ENCODE measurements at places on chromosomes 12 and 14.

DNA sequence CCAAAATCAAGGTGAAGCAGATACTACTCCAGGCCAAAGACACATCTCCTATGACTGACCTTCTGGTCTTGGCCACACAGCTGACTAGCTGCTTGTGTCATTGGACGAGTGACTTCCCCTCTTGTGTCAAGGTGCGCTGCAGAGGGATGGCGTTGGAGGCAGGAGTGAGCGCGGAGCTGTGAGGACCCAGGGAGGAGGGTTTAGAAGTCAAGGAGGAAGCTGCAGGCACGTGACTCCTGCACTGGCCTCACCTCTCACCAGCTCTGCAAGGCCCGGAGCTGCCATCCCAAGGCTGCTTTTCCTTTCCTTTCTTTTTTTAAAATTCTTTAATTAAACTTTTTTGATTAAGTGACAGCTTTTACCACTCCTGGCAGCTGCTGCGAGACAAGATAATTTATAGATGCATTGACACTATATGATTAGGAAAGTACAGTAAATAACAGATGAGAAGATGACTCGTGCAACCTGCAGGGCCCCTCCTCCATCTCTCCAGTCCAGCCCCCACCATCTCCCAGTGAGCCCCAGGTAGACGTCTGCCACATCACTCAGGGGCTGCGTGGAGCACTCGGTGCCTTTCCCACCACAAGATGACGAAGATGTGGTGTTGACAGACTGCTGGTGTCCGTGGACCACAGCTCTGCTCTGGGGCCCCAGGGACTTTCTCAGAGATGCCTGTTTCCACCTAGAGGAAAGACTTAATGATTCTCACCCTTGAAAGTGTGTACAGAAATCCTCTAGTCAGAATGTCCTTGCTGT, 350.6 kb downstream of the CACNA1C start:
- DNase-seq = no peak

DNA sequence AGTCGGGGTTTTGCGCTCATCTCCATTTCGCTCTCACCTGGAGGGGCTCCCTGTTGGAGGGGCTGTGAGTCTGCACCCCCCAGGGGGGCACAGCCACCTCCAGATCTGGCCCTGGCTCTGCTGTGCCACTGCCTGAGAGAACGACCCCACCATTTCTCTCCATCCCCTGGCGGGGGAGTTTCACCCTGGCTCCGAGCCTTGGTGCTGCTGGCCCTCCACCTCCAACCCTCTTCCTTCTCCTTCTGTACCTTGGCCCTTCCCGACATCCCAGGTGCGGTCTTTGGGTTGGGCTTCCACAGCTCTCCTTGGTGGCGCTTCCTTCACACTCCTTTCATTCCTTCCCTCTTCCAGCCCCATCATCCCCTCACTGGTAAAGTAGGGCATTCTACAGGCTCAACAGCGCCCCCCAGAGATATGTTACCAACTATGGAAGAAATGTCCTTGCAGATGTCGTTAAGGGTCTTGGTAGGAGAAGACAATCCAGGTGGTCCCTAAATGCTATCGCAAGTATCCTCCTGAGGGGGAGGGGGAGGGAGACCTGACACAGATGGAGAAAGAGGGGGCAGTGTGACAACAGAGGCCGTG, 16.3 kb downstream of the SERPINA1 start:
- DNase-seq = no peak

DNA sequence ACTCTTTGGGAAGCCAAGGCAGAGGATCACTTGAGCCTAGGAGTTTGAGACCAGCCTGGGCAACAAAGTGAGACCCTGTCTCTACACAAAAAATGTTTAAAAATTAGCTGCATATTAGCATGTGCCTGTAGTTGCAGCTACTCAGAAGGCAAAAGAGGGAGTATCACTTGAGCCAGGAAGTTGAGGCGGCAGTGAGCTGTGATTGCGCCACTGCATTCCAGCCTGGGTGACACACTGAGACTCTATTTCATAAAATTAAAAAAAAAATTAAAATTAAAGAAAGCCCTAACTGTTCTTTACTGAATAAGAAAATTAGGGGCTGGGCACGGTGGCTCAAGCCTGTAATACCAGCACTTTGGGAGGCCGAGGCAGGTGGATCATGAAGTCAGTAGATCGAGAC, 27.0 kb downstream of the SENP1 start:
- DNase-seq = no peak

DNA sequence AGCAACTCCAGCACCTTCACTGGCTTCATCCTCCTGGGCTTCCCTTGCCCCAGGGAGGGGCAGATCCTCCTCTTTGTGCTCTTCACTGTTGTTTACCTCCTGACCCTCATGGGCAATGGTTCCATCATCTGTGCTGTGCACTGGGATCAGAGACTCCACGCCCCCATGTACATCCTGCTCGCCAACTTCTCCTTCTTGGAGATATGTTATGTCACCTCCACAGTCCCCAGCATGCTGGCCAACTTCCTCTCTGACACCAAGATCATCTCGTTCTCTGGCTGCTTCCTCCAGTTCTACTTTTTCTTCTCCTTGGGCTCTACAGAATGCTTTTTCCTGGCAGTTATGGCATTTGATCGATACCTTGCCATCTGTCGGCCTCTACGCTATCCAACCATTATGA, 6.8 kb downstream of the OR11G2 start:
- DNase-seq = no peak

GRCh38 chr12:21801522-21802288, 27.2 kb upstream of the KCNJ8 start:
- DNase-seq = no peak

- DNase-seq = no peak
Observed at GRCh38 chr14:32980178-32980901, 41.7 kb downstream of the NPAS3 start.

DNA sequence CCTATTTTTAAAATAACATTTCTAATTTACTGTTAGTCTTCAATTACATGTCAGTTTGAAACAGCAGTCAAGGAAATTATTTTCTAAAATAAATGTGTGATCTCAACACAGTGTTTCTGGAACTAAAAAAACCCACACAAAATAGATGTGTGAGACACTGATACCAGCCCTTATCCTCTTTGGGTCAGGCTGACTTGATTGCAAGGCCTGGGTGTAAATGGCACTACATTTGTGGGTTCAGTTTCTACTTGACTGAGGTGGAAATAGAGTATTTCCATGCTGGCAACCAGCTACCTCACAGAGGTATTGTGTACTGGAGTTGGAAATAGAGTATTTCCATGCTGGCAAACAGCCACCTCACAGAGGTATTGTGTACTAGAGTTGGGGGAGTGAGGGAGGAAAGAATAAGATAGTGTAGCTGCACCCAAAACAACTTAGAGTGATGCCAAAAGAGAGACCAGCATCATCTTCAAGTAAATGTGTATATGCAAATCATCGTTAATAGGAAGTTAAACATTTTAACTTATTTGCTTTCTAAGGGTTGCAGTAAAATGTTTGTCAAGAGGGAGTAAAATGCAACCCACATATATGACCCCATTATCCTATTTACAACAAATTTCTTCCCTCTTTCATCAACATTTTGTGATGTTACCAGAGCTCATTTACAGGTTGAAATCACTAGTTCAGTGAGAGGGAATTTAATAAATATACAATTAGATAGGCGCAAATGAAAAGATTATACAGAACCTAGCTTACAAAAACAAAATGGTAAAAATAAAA, 10.7 kb upstream of the LYZ start:
- DNase-seq = no peak

- DNase-seq = no peak
Observed at GRCh38 chr14:85241022-85241855, 288.7 kb upstream of the FLRT2 start.

- DNase-seq = no peak
Observed at GRCh38 chr12:52812073-52812400, 1.9 kb downstream of the KRT4 start.

GRCh38 chr14:55071870-55072640, 20.6 kb downstream of the MAPK1IP1L start:
- no peak for DNase-seq

- DNase-seq = no peak
Observed at GRCh38 chr12:78697817-78698415, 166.7 kb upstream of the SYT1 start.

DNA sequence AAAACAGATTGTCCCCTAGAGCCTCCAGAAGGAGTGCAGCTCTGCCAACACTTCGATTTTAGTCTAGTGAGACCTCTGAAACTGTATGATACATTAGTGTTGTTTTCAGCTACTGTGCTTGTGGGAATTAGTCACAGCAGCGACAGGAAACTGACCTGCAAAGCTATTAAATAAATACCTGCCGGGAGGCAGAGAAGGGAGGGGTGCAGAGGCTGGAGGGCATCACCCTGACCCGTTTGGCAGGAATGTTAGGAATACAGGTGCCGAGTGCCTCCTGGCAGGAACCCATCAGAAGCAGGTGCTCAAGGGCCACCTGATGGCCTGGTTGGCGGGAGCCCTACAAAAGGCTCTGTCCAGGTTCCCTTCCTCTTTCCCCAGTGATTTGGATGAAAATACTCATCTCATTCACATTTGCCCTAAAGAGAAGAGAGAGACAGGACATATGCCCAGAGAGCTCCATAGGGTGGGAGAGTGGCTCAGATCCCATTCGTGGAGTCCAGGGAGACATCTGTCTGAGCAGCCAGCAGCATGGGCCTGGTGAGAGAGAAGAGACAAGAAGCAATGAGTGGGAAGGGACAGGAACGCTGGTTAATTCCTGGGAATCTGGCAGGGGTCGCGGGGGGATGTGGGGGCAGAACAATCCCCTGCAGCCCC, 44.6 kb downstream of the C14orf132 start:
- no peak for DNase-seq

- DNase-seq = no peak
Observed at GRCh38 chr14:44428231-44428945, 78.7 kb downstream of the FSCB start.

DNA sequence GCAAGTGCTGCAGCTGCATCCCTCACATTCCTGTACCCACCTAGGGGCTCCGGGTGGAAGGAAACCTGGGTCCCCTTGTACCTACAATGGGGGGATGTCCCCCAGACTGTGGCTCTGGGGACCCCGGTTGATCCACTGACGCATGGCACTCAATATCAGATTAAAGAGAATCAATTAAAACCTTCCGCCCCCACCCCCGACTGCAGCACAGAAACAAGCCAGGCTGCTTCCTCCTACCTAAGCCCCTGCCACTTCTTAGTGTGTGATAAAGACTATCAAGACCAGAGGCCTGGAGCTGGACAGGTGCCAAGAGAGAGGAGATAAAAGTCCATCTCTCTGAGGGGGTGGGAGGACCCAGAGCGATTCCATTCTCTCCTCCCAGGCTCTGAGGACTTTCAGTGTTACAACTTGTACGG, 28.2 kb upstream of the RPLP0 start:
- no peak for DNase-seq

DNA sequence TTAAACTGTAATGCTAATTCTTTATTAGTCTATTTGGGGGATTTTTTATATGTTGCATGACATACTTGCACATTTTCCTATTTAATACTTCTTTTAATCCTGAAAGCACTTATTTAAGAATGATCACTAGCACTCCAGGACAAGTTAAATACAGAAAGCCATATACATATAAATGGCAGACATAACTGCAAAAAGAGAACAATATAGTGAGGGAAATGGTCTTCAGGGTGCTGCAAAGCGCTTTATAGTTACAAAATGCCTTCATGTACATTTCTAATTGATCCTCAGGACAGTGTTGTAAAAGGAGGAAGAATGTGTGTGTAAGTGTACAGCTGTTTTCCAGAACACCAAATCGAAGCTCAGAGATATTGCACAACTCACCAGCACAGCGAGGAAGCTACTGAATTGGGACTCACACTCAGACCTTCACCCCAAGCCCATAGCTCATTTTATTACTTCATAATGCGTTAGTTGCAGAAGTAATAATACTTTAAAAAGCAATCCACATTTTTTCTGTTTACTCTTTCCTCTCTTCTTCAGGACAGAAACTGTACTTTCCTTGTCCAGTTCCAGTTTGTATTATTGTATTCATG, 428.2 kb downstream of the RAD51B start:
- DNase-seq = no peak

DNA sequence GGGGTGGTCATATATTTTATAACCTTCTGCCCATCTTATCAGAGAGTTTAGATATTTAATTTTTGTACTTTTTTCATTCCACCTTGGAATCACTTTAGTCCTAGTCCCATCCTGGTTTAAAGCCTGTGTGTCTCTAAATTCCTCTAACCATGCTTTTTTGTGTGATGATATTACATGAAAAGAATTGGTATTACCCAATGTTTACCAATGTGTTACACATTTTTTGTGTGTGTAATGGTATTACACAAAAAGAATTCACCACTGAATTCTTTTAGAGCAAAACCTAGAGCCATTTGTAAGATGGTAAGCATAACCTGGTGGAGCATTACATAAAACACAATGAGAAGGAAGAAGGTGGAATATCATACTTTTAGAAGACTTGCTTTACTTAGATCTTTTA, 77.5 kb downstream of the FAR2 start:
- no peak for DNase-seq

DNA sequence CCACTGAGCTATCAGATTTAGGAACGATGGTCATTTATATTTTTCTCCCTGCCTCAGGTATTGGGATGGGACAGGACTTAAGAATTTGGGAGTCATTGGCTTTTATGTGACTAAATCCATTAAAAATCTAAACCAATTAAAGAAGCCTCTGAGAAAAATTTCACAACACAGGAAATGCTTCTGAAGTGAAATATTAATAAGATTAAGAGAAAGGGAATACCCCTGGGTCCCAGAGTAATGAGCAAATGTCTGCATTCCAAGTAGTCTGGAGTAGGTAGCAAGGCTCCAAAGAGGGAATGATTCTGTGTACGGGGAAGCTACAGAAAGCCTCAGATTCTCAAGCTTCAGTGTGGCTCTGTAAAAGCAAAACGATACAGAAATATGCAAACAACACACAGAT, 707 bp upstream of the MED6 start:
- DNase-seq = no peak

- DNase-seq = no peak
Observed at GRCh38 chr14:53622447-53622846, 334.2 kb downstream of the BMP4 start.

DNA sequence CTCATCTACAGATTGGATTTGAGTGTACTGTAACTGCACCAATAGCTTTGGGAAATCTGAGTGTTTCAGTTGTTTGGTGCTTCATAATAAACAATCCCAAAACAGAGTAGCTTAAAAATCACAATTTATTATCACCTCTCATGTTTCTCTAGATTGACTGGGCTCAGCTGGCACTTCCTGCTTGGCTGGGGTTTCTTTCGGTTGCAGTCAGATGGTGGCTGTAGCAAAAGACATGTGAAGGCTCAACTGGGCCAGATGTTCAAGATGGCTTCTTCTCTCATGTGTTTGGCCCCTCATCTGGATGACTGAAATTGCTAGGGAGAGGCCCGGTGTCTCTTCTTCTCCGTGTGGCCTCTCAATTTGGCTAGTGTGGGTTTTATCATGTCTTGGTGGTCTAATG, 12.1 kb upstream of the BMP4 start:
- no peak for DNase-seq
